ENCODE measurements at places on chromosomes 6 and 20. TPM values are rescaled to one million over a fixed set of nuclear protein-coding genes. Genes with fewer than 3 reads are reported as not detected.

Gene NT5DC1
- total RNA-seq = 13.8 TPM

Gene PPIL6
- not detected for total RNA-seq

Gene LGSN
- not detected for total RNA-seq

Gene AMD1
- total RNA-seq = 61.0 TPM

Gene SLC22A23
- 6.9 TPM for total RNA-seq

Gene SLC17A9
- 13.1 TPM for total RNA-seq

Gene TNFRSF21
- total RNA-seq = 34.2 TPM

Gene WASF1
- total RNA-seq = 5.6 TPM
